ENCODE measurements at places on chromosomes 2 and 18.

DNA sequence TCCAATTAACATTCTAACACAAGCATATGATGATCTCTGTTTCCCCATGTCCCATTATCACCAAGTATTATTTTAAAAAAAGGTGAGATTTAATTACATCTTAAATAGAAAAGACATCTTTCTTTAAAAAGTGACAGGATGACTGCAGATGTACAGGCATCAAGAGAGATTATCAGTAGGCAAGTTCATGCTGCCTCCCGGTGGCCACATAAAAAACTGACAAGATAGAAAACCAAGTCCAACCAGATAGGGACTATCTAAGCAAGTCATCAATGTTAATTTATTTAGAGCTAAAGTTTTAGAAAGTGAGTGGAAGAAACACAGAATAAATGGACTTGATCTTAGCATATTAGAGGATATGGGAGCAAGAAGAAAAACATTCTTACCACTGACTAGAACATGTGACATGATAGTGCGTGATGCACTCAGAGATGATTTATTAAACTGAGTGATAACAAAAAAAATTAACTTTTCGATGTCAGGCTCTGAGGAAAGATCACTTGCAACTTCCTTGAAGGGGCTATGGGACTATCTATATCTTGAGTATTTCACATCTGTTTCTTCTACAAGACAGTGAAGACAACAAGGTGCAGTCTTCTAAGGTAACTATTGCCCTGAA lies 5.4 kb upstream of the TDRD15 start:
- peak; percentile 66 for DNase-seq

DNA sequence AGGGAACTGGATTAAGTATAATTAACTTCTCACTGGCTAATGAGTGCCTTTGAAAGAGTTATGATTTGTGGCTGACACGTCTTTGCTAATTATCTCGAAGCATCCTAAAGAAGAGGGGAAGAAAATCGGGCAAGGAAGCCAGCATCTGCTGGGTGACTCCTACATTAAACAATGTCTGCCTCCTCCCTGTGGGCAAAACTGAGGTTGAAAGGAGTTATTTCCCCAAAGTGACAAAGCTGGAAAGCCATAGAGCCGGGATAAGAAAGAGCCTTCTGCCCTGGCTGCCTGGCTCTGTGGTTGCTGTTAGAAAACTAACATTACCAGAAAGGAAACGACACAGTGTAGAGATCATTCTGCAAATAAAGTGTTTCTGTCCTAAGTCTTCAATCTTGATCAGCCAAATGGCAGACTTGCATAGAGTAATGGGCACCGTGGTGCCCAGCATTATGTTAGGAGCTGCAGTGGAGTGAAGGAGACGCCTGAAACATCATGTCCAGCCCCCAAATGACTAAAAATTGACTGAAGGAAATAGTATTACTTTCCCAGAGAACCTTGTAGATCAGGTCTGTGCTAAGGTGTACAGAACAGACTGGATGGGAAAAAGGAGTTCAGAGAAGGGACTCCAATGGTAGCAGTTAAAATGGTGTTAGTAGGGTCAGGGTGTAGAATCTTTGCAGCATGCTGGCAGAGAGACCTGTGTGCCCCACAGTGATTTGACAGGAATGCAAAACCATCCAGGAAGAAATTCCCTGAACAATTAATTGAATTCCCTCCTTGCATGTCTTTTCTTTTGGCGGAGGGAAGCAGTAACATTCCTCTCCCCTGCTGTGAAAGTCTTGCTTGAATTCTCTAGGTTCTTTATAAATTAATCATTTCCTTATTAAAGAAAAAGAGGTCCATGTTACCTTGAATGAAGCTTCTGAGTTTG lies 44.4 kb downstream of the ALPK2 start:
- DNase-seq, result no peak

DNA sequence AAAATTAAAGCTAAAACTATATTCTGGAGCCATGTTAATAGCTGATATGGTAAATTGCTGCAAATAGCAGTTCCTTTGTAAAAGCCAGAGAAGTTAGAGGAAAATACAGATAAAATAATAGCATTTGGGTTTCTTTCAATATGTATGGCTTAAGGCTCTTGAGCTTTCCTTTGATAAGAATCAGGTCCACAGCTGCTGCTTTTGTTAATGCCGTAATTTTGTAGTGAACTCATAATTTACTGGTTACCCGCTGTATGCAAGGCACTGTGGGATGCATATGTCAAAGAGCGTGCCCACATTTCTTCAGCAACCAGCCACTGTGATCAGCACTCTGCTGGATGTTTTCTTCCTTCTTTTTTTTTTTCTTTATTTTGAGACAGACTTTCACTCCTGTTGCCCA lies 79.1 kb downstream of the MOGAT1 start:
- no peak for DNase-seq

DNA sequence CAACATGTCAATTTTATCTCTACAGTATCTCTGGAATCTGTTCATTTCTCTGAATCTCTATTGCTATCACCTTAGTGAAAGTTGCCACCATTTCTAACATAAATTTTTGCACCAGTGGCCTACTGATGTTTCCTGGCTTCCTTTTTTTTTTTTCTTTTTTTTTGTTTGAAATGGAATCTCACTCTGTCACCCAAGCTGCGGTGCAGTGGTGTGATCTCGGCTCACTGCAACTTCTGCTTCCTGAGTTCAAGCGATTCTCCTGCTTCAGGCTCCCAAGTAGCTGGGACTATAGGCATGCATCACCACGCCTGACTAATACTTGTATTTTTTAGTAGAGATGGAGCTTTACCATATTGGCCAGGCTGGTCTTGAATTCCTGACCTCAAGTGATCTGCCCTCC lies 35.1 kb downstream of the KCNJ13 start:
- DNase-seq, result no peak

GRCh38 chr18:13520741-13521140 lies 205.6 kb downstream of the FAM210A start:
- no peak for DNase-seq

- peak; percentile 71 for DNase-seq
Measured at GRCh38 chr18:34976899-34977837, 64.0 kb upstream of the MAPRE2 start.

All from NB4 (cell line).